ENCODE measurements at places on chromosomes 4 and X.

- peaks cover 1% of the 10 kb centered on the region for H3K36me3 ChIP-seq
- DNase-seq, result no peak
- peaks cover 2% of the 10 kb centered on the region for H3K4me1 ChIP-seq
- H3K27me3 ChIP-seq, result no peaks in the 10 kb centered on the region
- H3K4me3 ChIP-seq, result no peak overlapping the region
These were observed 47.2 kb upstream of the RPS6KA3 start for GRCh38 chrX:20313899-20314298.

DNA sequence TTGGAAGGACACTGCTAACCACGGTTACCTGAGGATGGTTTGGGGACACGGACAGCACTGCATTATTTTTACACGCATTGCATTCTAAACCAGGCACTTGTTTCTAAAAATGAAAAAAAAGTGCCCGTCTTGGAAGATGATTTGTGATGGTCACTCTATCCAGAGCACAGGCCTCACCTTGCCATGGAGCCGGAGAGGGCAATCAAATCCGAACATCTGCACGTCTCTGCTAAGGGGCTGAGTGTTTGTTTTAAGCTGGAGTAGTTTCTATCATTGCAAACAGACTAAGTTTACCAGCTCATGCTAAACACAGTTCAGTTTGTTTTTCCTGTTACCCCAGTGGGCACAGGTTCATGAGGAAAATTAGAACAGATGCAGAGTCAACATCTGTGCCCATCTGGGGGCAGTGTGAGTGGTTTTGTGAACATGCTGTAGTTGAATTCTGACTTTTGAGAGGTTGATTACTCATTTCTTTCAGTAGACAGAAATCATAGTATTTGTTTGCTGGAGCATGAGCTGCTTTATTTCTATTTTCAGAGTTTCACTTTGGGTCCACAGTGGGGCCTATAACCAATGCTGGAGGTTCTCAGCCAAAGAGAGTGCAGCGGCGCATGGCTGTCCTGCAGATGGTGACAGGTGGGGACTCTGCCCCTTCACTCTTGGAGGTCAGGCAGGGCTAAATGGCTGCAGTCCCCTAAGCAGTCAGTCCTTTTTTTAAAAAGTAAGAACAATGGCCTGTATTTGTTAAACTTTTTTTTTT is 65.4 kb upstream of the ENPP6 start:
- DNase-seq, result no peak
- H3K27me3 ChIP-seq, result no peaks in the 10 kb centered on the region
- H3K36me3 ChIP-seq, result no peaks in the 10 kb centered on the region

- H3K4me3 ChIP-seq, result no peak overlapping the region
- no peak overlapping the region for H3K27ac ChIP-seq
- H3K4me1 ChIP-seq, result peaks cover 10% of the 10 kb centered on the region
- peaks cover 38% of the 10 kb centered on the region for H3K27me3 ChIP-seq
- no peaks in the 10 kb centered on the region for H3K36me3 ChIP-seq
These were observed 17.3 kb upstream of the CCDC149 start for GRCh38 chr4:24930151-24930550.

DNA sequence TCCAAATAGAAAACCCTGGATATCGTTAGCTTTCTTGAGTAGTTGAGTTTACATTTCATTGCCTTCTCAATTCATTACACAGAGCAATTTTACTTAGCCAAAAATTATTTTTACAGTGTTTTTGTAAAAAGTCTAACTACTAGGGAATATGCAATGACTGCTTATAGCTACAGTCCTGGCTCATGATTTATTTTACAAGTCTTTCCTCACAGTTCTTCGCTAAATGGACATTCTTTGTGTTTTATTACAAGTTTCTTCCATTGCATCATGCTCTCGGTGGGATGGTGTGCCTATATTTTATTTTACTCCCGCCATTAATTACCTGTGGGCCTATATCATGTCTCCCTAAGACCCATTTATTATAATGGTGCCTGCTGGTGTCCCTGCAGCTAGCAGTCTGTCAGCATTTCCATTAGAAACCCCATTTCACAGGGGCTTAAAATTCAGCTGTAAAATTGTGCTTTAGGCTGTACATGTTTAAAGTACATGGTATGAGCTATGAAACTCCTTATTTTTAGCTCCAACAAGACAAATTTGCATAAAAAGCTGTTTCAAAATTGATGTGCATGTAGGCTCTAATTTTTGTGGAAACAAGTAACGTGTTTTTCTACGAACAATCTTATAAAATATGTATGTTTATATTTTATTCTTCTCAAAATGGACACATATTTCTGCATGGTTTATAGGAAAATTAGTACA is 227.4 kb downstream of the SLC7A11 start:
- DNase-seq, result no peak
- no peaks in the 10 kb centered on the region for H3K36me3 ChIP-seq
- H3K4me1 ChIP-seq, result no peaks in the 10 kb centered on the region
- H3K27me3 ChIP-seq, result no peaks in the 10 kb centered on the region
- no peak overlapping the region for H3K4me3 ChIP-seq
- no peak overlapping the region for H3K27ac ChIP-seq

DNA sequence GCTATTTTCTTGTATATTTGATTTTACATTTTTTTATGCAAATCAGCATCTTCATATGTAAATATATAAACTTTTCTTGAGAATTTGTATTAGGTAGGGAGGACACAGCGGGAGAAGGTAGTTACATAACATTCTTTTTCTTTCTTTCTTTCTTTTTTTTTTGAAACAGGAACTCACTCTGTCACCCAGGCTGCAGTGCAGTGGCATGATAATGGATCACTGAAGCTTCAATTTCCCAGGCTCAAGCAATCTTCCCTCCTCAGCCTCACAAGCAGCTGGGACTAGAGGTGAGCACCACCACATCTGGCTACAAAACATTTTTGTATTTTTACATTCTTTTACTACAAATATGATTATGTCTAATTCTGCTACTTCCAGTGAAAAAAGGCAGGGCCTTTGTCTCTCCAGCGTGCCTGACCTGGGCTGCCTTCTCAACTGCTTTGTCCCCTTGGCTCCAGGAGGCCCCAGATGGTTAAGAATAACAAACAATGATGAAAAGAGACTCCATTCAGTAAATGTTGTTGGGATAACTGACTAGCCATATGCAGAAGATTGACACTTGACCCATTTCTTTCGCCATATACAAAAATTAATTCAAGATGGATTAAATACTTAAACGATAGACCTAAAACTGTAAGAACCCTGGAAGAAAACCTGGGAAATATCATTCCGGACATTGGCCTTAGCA is 46.5 kb upstream of the FAT4 start:
- H3K27me3 ChIP-seq, result no peaks in the 10 kb centered on the region
- DNase-seq, result no peak
- H3K4me3 ChIP-seq, result no peak overlapping the region

GRCh38 chr4:69239557-69240168 is 25.1 kb upstream of the UGT2B11 start:
- DNase-seq, result no peak
- no peaks in the 10 kb centered on the region for H3K27me3 ChIP-seq
- peaks cover 14% of the 10 kb centered on the region for H3K4me1 ChIP-seq
- no peak overlapping the region for H3K4me3 ChIP-seq

All from progenitor cell of endocrine pancreas (in vitro differentiated cells).